Activated CD4-positive, alpha-beta T cell treated with anti-CD3 and anti-CD28 coated beads, Interleukin-2, amount 50 U/mL, for 4 hours (primary cell): ENCODE measurements at places on chromosomes 6 and 20.

GRCh38 chr6:135254471-135254870 is 73.4 kb downstream of the MYB start:
- no peak for DNase-seq

- DNase-seq, result no peak
Observed at GRCh38 chr6:49300911-49301310, 162.1 kb downstream of the MMUT start.

- DNase-seq, result no peak
Observed at GRCh38 chr20:20702330-20703245, 9.9 kb downstream of the RALGAPA2 start.

GRCh38 chr20:38198238-38198861 is 33.3 kb upstream of the TGM2 start:
- no peak for DNase-seq

DNA sequence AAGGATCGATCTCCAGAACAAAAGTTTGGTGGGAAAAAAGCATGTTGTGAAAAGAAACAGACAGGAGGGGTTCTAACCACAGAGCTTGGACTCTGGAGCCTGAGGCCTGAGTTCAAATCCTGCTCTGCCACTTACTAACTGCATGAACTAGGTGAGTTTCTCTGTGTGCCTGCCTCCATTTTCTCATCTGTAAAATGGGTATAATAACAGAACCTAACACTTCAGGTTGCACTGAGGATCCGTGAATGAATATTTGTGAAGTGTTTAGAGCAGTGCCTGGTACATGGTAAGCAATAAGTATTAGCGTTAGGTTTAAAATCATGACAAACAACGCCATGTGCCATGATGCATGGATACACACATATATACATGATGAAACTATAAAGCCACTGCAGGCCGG is 36.6 kb downstream of the TTLL9 start:
- DNase-seq, result no peak

DNA sequence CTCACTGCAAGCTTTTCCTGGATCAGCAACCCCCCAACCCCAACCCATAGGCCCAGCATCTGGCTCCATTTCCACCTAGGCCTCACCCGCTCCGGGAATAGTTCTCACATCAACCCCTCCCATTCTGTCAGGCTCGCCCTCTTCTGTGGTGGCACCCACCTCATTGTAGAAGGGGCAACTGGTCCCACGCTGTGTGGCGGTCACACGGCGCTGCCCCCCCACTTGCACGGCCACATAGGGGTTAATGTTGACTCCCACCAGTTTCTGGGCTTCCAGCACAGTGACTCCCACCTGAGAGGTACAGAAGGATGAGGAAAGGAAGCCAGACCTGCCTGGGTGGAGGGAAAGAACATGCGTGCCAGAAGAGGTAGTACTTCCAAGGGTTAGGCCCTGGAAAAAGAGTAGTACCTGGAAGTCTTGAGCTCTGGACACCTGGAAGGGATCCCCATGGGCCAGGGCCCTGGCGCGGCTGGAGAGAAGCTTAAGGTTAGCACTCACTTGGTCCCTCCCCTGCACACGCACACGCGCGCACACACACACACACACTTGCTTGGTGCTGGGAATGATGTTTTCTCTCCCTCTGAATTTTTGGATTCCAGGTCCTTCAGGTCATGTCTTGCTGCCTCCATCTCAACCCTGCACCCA is 12.7 kb upstream of the SPAG4 start:
- DNase-seq, result no peak

- no peak for DNase-seq
Observed at GRCh38 chr6:34155471-34156300, 9.8 kb upstream of the GRM4 start.

DNA sequence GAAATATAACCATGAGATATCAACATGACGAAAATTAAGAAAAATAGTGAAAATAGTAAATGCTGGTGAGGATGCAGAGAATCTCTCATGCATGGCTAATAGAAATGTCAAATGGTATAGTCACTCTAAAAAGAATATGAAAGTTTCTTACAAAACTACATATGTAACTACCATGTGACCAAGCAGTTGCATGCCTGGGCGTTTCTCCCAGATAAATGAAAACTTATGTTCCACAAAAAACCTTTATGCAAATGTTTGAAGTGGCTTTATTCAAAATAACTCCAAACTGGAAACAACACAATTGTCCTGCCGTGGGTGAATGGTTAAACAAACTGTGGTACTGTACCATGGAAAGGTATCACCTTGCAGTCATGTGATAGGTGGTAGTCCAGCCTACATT is 112.4 kb downstream of the HDGFL1 start:
- no peak for DNase-seq

- DNase-seq, result no peak
Observed at GRCh38 chr6:46221222-46221793, 50.5 kb upstream of the ENPP5 start.

DNA sequence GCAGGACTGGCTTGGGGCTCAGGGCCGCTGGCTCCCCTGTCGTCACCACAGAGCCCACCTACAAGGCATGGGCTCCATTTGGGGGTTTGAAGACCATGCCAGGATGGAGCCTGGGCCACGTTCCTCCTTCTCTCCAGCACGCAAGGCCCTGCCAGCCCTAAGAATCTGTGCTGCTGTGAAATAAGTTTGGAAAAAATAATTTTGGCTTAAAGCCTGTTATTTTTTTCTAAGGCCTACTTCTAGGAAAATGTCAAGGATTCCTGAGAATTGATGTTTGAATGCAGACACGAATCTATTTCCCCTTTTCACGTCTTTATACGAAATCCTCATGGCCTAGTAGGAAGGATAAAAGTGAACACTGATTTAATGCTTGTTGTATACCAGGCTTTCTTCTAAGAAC is 107.5 kb downstream of the LRFN2 start:
- no peak for DNase-seq

GRCh38 chr6:89045576-89045975 is 35.0 kb upstream of the PNRC1 start:
- DNase-seq, result no peak

- no peak for DNase-seq
Observed at GRCh38 chr6:26436018-26436417, 4.3 kb upstream of the BTN3A3 start.

DNA sequence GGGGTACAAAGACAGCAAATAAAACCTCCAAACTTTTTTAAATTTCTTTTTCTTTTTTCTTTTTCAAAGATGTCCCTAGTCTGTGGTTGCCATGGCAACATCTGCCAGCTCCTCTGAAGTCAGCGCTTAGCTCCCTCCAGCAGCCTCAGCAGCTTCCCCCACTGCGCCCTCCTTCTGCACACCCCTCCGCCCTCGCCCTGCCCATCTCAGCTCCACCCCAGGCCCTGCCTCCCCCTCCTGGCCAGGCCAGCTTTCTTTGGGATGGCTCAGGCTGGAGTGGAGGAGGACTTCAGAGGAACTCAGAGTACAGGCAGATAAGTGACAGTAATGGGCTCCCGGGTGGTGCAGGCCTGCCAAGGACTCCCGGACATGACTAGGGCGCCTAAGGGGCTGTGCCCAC is 104.6 kb downstream of the LRFN2 start:
- no peak for DNase-seq

DNA sequence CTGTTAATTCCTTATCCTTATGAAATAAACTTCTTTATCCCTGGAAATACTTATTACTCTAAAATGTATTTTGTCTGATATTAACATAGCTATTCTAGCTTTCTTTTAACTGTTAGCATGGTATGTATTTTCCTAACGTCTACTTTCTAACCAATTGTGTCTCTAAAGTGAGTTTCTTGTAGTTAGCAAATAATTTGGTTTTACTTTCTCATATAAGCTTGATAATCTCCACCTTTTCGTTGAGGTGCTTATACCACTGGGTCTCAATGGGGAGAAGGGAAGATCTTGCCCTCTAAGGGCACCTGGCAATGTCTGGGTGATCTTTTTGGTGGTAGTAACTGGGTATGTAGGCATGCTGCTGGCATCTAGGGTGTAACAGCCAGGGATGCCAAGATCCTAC is 25.7 kb downstream of the ZNF334 start:
- DNase-seq, result no peak

- DNase-seq, result no peak
Observed at GRCh38 chr6:92757925-92758324, 661.4 kb downstream of the EPHA7 start.

- DNase-seq, result no peak
Observed at GRCh38 chr6:117265410-117266256, at the start of gene VGLL2. VGLL2 (plus strand) TSS chr6:117265558; CDS start chr6:117265764, 206 bp downstream.

DNA sequence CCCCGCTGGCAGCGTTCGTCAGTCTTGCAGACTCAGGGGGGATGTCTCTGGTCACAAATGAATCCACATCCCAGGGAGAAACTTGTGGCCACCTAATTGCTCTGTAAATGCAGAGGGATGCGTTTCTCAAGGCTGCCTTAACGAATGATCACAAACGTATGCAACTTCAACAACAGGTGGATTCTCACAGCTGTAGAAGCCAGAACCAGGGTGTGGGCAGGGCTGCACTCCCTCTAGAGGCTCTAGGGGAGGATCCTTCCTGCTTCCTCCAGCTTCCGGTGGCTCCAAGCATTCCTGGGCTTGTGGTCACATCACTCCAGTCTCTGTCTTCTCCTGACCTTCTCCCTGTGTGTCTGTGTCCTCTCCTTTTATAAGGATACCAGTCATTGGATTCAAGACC is 3.3 kb upstream of the TAF4 start:
- no peak for DNase-seq

- no peak for DNase-seq
Observed at GRCh38 chr6:119347466-119348095, 2.0 kb downstream of the MAN1A1 start.

GRCh38 chr6:63437058-63437457 is 117.3 kb upstream of the LGSN start:
- no peak for DNase-seq

DNA sequence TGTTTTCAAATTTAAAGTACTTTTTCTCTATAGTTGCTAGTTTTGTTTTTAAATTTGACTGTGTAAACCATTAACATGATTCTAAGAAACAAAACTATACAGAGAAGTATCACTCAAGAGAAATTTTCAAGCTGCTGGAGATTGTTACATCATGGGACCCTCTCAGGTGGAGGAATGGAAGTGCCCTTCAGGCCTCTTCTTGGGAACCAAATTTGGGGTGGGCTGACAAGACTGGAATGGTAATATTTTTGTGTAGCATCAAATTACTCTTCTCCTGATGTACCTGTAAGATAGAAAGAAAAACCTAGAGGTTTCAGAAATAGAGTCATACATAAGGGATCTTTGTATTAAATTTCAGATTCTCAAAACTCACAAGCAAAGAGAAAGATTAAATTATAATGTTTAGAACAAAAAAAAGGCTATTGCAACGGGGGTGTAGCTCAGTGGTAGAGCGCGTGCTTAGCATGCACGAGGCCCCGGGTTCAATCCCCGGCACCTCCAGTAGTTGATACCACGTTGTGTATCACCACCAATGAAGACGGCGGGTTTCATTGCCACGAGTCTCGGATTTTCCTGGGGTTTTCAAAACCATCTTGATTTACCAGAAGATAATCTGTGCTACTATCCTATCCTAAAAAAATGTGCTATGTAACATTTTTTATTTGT is 193.7 kb downstream of the GPX5 start:
- DNase-seq, result no peak

- DNase-seq, result no peak
Observed at GRCh38 chr6:166586424-166587156, at the start of gene RAMACL. RAMACL (minus strand) TSS chr6:166586678; CDS start chr6:166586477, 201 bp downstream.

DNA sequence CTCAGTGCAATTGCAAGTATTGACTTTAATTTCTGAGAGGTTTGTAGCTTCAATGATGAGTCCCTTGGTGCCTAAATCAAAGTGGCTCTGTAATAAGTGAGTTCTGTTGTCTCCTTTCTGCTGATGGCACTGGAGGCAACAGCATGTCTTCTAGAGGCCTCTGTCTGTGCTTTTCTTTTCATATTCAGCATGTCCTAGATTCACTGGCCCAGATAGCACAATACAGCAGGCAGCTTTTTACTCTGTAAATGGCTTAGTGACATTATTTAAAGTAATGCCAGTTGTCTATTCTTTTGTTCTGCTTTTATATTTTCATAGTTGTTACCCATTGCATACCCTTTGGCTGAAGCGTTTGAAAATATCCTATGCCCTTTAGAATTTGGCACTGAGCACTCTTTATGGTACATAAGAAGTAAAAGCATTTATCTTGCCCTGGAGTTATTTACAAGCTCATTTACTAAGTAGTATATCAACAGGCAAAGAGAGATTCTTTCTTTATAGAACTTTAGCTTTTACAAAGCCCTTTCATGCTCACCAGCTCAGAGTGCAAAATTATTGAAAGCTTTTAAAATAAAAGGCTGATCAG is 271.5 kb upstream of the KCNQ5 start:
- no peak for DNase-seq

- DNase-seq, result peak; percentile 51
Observed at GRCh38 chr6:35311390-35312075, 13.9 kb downstream of the DEF6 start.

DNA sequence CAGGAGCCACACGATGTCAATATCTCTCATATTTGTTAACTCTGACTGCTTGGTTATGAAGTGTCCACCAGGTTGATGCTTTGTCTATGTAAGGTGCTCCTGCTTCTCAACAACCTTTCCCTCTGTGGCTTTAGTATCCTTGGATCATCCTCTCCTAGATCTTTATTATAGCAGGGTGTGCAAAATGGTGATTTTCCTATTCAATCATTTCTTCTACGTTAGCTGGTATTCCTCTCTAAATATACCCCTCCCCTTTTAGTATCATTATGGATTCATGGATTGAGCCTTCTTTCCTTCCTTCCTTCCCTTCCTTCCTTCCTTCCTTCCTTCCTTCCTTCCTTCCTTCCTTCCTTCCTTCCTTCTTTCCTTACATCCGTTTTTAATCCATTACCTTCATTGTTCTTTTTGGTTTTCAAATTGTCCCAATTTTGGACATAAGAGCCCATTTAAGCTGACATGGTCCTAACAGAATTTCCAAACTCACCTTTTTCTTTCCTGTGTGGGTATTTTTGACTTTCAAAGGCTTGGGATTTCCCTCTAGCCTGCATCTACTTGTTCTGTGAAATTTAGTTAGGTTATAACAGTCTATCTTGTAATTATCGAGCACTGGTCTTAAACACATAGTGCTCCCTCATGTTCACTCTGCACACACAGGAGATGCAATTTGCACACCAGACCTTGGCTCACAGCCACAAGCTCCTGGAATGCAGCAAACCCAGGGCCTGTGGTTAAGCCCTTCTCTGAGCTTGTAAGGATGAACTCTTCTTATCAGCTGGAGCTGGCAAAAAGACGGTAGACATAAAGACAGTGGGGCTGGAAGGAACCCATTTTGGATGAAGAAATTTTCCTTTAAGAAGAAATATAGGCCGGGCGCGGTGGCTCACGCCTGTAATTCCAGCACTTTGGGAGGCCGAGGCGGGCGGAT is 109.9 kb downstream of the SLC24A3 start:
- DNase-seq, result no peak

GRCh38 chr6:83883240-83883639 is 23.8 kb downstream of the CYB5R4 start:
- DNase-seq, result no peak
